ENCODE measurements at places on chromosomes 7 and 10.

- DNase-seq: no peak
Observed at GRCh38 chr10:132197271-132198067, 10.7 kb downstream of the DPYSL4 start.

GRCh38 chr10:12403119-12403518, 53.8 kb downstream of the CAMK1D start:
- DNase-seq: no peak

DNA sequence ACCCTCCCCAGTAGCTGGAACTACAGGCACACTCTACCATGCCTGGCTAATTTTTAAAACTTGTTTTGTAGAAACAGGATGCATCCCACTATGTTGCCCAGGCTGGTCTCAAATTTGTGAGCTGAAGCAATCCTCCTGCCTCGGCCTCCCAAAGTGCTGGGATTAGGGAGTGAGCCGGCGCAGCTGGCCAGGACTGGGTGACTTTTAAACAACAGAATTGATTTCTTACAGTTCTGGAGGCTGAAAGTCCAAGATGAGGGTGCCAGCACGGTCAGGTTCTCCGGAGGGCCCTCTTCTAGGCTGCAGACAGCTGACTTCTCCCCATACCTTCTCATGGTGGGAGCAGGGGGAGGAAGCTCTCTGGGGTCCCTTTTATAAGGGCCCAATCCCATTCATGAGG, 75.2 kb upstream of the CHST15 start:
- no peak for DNase-seq

GRCh38 chr10:1361411-1362105, 305.4 kb downstream of the WDR37 start:
- no peak for DNase-seq

DNA sequence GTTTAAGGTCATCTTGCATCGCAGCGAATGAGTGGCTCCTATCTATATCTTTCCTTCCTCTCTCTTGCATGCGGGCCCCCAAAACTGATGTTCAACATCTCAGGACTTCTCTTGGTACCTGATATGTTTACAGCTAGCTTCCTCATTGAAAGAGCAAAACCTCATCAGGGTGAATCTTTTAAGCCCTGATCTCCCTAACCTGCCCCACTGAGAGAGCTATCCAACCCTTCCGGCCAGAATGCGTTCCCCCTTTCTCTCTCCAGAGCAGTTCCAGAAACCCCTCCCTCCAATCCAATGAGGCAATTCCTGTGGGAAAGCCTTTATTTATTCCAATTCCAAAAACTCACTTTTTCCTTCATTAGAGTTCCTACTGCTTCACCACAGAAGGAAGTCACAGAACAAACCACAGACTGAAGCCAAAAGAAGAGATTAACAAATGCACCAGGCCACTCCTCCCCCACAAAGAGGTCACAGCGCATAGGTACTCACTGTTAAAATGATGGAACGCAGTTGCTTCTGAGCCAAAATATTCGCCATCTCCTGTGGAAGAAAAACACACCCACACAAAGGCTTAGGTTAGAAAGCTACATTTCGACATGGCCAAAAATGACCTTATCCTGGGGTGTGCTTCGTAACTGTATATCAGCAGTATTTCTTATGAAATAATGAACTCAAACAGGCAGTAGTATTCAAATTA, 232.4 kb downstream of the ELMO1 start:
- no peak for DNase-seq

Data from globus pallidus (tissue), 1 donor.